ENCODE measurements at places on chromosomes 1 and 21.

- no peaks in the 10 kb centered on the region for H3K4me1 ChIP-seq
- no peak for DNase-seq
- H3K27ac ChIP-seq: no peak overlapping the region
- no peaks in the 10 kb centered on the region for H3K36me3 ChIP-seq
- H3K4me3 ChIP-seq: no peak overlapping the region
- peaks cover 9% of the 10 kb centered on the region for H3K27me3 ChIP-seq
Observed at GRCh38 chr1:78334114-78334513, 156.7 kb upstream of the PTGFR start.

DNA sequence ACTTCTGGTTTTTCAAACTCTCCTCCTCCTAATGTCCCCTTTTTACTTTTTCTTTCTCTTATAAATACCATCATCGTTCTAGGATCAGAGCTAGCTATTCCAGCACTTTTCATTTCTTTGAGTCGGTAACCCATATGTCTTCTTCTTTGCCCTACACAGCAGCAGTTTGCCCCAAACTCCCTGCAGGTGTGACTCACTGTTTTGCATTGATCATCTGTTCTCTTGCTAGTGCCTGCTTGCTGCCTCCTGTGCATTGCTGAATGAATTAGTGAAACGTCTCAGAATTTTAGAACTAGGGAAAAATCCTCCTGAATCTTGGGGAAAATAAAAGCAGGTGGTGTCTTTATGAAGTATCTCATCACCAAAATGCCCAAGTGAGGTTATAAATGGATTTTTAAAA is 21.7 kb downstream of the KCNK2 start:
- H3K4me1 ChIP-seq: no peaks in the 10 kb centered on the region
- peak; percentile 17 for DNase-seq
- no peaks in the 10 kb centered on the region for H3K36me3 ChIP-seq
- H3K4me3 ChIP-seq: no peak overlapping the region
- H3K27ac ChIP-seq: peak overlapping the region; percentile 27
- no peaks in the 10 kb centered on the region for H3K27me3 ChIP-seq

DNA sequence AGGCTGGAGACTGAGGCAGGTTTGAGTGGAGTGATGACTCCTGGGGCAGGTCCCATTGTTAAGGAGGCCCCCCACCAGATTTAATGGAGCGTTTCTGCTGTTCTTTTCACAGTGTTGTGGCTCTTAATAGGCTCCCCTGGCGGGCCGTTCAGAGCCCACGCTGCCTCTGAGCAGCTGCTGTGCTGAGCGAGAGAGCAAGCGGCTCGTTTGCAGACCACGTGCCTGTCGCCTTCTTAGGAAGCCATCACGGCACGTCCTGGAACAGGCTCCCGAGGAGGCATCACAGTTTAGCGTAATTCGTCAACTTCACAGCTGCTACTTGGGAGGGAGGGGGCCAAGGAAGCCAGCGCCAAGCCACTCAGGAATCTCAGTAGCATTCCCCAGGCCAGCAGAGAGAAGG is 70.5 kb upstream of the CTTNBP2NL start:
- no peaks in the 10 kb centered on the region for H3K36me3 ChIP-seq
- no peak for DNase-seq
- no peak overlapping the region for H3K27ac ChIP-seq

- H3K4me1 ChIP-seq: no peaks in the 10 kb centered on the region
- H3K27ac ChIP-seq: no peak overlapping the region
- no peaks in the 10 kb centered on the region for H3K36me3 ChIP-seq
- no peaks in the 10 kb centered on the region for H3K27me3 ChIP-seq
- no peak for DNase-seq
Observed at GRCh38 chr1:115051850-115052249, 22.2 kb downstream of the TSHB start.

DNA sequence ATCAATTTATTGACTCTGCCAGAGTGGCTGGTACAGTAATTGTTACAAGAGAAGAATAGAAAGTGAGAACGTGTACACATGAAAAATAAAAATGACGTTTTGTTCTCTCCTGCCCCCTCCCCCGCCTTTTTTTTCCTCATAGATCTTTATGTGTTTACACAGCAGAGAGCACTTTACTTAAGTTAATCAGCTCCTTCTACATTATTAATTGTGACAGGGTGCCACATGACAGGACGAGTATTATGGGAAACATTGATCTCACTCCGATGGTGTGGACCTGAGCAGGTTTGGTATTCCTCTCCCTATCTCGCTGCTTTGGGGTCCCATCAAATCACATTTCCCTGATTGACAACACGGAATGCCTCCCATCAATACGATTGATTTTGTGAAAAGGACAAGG is 285.7 kb downstream of the TM2D1 start:
- H3K27me3 ChIP-seq: no peaks in the 10 kb centered on the region
- H3K4me1 ChIP-seq: peaks cover 5% of the 10 kb centered on the region
- H3K36me3 ChIP-seq: no peaks in the 10 kb centered on the region
- H3K4me3 ChIP-seq: no peak overlapping the region

- DNase-seq: no peak
- peaks cover 9% of the 10 kb centered on the region for H3K4me1 ChIP-seq
- H3K27ac ChIP-seq: no peak overlapping the region
- H3K4me3 ChIP-seq: no peak overlapping the region
- H3K36me3 ChIP-seq: no peaks in the 10 kb centered on the region
Observed at GRCh38 chr1:112358061-112358770, 37.8 kb upstream of the CTTNBP2NL start.

DNA sequence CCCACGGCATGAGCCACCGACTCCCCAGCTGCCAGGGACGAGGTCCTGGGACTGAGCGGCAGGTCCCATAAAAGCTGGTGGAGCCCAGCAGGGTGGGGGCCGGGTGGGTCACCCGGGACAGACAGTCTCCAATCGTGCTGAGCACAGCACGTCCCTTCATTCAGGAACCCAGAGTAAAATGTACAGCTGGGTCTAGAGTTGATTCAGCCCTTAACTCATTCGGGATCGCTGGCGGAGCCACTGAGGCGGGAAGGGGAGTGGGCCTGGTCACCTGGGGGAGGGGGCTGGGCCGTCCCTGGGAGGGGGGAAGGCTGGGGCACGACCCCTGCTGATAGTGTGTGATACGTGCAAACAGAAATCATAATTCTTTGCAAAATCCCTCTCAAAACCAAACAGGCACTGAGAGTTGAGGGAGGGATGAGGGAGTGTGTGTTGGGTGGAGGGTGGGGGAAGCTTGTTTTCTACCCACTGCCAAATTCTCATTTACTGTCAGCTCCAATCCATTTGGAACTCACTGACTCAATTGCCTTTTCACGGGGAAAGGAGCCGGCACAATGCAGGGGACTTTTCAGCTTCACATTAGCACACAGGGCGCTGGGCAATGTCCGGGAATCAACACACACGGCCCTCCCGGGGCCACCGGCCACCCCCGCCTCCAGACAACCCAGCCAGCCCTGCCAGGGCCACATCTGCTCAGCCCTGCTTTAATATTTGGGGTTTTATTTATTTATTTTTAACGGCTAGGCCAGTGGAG is 13.8 kb downstream of the CASZ1 start:
- no peak for DNase-seq
- H3K27me3 ChIP-seq: no peaks in the 10 kb centered on the region
- H3K4me1 ChIP-seq: no peaks in the 10 kb centered on the region
- no peak overlapping the region for H3K27ac ChIP-seq

Measured in adrenal gland (tissue), 19 donors.